Activated CD4-positive, alpha-beta T cell treated with anti-CD3 and anti-CD28 coated beads, Interleukin-2, amount 50 U/mL, for 48 hours (primary cell): ENCODE measurements at places on chromosomes 1 and 21.

DNA sequence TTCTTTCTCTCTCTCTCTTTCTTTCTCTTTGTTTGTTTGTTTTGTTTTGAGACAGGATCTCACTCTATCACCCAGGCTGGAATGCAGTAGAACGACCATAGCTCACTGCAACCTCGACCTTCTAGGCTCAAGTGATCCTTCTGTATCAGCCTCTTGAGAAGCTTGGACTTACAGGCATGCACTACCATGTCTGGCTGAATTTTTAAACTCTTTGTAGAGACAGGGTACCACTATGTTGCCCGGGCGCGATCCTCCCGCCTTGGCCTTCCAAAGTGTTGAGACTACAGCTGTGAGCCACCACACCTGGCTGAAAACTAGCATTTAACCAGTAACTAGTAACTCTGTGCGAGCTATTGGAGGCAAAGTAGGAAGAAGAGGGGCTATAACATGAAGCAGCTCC, 325.5 kb downstream of the ZP4 start:
- DNase-seq = no peak

GRCh38 chr1:43979528-43980254, 681 bp downstream of the B4GALT2 start:
- DNase-seq = peak; percentile 54

GRCh38 chr21:38570596-38570995, 72.3 kb upstream of the ERG start:
- no peak for DNase-seq

DNA sequence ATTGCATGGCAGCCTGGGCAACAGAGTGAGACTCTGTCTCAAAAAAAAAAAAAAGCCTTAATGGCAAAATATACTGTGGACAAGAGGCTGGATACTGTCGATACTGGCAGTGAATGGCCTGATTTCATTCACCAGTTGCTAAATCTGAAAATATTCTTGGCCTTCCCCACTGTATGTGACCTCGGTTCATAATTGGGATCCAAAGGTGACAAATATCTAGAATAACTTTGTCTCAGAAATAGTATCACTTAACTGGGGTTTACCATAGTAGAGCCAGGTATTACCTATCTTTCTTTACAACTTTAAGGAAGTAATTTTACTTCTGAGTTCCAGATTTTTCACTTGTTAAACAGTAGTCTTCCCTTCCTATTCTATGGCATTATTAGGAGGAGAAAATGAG, 8.4 kb downstream of the MTF2 start:
- DNase-seq = no peak

- DNase-seq = no peak
Observed at GRCh38 chr1:29281571-29281970, 45.2 kb downstream of the PTPRU start.
